Tongue (tissue), 3 donors: ENCODE measurements at places on chromosomes 2 and 18. TPM values are rescaled to one million over a fixed set of nuclear protein-coding genes. Genes with fewer than 3 reads are reported as not detected.

DNA sequence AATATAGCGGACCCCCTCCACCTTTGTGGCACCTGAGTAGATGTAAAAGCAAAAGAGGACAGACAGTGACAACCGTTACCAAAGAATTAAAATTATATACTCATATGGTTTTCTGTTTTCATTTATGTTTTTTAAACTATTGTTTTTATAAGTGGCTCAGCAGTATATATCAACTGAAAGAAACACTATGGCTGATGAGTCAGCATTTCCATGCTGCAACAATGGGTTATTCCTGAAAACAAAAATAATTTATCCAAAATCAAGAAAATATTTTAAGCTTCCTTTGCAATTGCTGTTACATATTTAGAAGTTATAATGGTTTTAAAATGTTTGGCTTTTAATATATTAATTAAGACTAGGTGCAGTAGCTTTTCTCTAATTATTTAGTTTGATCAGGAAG, 17.7 kb downstream of the MRPS9 start:
- DNase-seq, result no peak

DNA sequence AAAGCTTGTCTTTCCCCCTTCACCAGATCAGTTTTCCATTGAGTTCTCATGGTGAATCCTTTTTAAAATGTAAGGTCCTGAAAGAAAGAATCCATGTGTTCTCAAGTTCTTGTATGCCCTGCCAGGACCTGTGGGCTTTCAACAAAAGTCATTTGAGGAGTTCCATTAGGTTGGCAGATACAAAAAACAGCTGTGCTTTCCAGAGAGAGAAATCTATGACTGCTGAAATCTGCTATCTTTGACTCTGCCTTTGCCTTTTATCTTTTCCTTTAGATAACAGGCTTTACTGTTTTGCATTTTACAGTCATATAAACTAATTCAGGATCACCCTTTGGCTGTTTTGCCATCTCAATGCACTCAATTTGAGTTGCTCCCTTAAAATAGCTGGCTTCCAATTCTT, 59.7 kb downstream of the CXCR4 start:
- peak; percentile 68 for DNase-seq

- DNase-seq, result no peak
Measured at GRCh38 chr2:128281852-128282245, 36.8 kb downstream of the HS6ST1 start.

DNA sequence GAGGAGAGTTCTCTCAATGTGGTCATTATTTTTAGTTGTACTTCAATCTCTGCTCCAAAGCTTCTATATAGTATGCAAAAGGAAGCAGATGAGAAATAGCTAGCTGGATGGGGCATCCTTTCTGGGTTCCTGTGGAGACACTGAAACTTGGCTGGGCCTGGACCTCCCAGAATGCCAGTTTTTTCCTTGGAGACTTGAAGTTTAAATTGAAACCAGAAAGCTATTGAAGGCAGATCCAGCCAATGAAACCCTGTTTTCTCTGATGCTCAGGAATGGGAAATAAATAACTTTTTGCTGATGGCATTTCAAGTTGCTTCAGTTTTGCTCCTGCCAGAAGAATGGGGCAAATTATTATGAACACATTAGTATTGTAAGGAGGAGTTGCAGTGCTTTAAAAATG, 2.9 kb downstream of the SETBP1 start:
- DNase-seq, result no peak

GRCh38 chr2:34998741-34999140, 1356.8 kb upstream of the CRIM1 start:
- no peak for DNase-seq

- peak; percentile 82 for DNase-seq
Measured at GRCh38 chr2:37472959-37473358, 128.5 kb downstream of the QPCT start.

DNA sequence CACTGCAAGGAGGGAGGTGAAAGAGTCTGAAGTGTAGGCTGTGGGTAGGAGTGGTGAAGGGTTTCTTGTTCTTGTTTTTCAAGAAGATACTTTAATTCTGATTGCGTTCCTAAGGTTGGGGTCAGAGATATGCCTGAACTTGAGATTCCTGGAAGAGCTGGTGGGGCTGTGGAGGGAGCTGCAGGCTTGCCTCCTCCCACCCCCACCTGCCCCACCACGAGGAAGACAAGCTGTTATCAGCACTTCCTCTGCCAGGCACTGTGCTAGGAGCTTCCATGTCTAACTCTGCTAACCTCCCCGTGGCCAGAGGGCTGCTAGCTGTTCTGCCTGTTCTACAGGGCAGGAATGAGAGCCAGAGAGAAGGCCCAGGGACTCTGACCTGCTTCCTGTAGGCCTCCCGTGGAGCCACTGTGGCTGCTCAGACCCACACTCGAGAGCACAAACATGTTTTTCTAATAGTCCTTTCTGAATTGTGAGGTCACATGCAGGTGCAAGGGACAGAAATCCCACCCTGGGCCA, 13.7 kb downstream of the ANKRD23 start:
- DNase-seq, result no peak

- DNase-seq, result no peak
Measured at GRCh38 chr2:210188755-210189154, 17.5 kb upstream of the KANSL1L start.

The RPRM gene
- total RNA-seq, result 0.21 TPM

The TMEM198 gene
- 2.9 TPM for total RNA-seq

The RAD51AP2 gene
- total RNA-seq, result 0.10 TPM
